ENCODE measurements at places on chromosomes 2 and 18.
A peak's percentile ranks its signal among the peaks of the same experiment; 100 is the strongest.

- DNase-seq = peak; percentile 45
Observed at GRCh38 chr2:120014226-120014980, 1.5 kb downstream of the EPB41L5 start.

DNA sequence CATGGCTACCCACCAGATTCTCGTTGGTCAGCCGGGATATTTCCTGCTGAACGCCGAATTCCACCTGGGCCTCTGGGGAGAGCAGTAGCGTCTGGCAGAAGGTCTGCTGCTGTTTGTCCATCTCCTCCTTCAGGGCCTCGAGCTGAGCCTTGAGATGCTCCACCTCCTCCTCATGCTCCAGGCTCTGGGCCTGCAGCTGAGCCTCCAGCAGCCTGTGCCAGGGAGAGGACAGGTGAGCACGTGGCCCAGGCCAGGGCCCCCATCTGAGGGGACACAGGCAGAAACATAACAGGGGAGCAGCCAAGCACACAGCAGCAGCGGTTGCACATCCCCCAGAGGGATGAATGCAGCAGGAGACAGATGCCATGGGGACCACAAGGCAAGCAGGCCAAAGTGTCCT is 40.1 kb upstream of the ACAA2 start:
- no peak for DNase-seq

- DNase-seq = no peak
Observed at GRCh38 chr18:33020877-33021276, 248.1 kb upstream of the KLHL14 start.

- DNase-seq = no peak
Observed at GRCh38 chr2:150624001-150624401, 136.5 kb upstream of the RND3 start.

DNA sequence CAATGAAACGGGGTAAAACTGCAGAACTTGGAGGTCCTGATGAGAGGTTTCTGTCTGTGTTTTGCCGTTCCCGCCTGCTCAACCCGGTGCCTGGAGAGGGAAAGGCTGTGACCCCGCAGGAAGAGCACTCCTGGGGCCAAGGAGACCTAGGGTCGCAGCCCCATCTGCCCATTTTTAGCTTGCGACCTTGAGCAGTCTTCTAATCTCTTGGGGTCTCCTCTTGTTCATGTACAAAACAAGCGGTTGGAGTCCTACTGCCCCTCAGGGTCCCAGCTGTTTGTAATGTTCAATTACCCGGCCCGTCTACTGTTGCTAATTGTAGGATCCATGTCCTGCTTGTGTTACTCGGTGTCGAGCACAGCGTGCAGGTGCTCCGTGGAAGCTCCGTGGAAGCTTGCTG is 104.5 kb downstream of the PTGR3 start:
- no peak for DNase-seq

- no peak for DNase-seq
Observed at GRCh38 chr2:109304731-109305470, 175.9 kb downstream of the SH3RF3 start.

DNA sequence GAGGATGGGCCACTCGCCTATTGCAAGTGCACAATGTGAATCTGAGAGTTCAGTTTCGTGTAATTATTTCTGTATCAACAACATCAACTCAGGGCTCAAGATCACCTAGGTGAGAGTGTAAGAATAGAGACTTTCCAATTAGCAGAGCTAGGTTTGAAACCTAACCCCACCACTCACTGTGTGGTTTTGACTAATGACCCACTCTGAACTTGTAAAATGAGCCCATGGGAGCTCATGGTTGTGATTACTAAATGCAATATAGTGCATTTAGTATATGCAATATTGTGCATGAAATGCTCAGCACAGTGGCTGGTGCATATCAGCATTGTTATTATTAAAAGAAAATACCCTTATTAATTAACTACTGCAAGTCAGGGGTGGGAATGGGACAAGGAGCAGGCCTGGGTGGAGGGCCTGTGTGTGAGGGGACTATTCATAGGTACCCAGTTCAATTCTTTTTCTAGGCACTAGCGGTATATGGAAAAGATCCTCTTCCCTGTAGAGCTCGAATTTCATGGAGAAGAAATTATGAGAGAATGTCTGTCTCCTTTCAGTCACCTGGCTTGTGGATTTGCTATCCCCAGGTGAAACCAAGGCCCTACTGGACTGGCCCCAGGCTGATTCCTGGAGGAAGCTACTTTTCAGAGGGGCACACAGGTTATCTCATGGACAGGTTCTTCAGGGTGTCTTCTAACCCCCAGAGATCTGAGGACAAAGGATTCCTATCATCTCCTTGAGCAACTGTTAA is 169.5 kb downstream of the GFPT1 start:
- no peak for DNase-seq

- DNase-seq = peak; percentile 61
Observed at GRCh38 chr2:128320906-128321771, 2.5 kb upstream of the HS6ST1 start.

DNA sequence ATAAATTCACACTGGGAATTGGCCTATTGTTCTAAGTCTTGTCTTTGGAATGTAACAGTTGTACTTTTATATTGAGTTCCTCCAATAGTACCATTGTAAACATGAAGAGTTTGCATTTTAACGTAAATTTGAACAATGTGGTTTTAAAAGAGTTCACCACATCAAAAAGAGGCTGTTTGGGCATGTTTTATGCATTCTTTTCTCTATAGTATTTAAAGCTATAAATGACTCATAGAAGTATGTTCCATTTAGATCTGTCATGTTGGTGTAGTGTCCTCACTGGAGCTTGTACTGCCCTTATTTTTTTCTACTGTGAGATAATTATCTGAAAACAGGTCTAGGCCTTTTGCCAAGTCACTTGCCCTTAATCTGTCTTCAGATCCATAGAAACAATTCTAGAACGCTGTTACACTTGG is 141.9 kb downstream of the RHBDD1 start:
- peak; percentile 63 for DNase-seq

DNA sequence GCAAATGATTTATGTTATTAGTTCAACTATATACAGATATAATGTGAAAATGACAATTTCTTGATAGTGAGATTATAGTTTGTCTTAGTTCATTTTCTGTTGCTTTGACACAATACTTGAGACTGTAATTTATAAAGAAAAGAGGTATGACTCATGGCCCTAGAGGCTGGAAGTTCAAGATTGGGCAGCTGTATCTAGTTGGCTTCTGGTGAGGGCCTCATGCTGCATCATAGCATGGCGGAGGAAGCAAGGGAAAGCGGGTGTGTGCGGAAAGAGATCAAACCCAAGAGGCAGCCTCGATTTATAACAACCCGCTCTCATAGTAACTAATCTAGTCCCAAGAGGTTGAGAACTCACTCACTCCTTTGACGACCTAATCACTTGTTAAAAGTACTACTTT is 11.4 kb downstream of the PLEKHA3 start:
- no peak for DNase-seq

DNA sequence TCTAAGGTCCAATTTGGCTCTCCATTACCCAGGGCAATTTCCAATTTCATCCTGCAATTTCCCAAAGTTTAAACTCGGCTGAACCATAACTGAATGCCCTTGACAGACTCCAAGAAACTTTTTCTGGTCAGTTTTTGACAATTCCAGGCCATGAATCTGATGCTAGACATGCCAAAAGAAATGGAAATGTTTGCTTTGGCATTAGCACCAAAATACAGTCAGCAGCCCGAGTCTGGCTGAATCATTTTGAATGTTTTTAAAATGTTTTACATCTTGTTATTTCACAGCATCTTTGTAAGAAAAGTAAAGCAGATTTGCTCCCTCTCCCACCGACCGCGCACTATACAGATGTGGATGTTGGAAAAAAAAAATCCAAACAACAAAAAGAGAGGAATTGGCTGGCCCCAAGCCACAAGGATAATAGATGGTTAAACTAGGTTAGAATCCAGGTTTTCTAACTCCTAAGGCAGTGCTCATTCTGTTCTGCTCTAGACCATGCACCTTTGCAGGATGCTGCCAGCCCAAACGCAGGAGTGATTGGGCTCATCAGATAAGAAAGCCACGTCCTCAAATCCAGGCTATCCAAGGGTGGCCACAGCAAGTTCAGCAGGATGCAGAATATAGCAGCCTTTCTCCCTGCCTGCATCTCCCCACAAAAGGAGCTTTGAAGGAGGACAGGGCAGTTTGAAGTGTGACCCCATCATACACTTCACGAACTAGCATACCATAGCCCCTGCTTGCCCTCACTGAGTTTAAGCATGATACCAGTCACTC is 167.5 kb downstream of the ALK start:
- no peak for DNase-seq

- no peak for DNase-seq
Observed at GRCh38 chr2:233426619-233427342, 72.5 kb downstream of the DGKD start.

GRCh38 chr2:122251158-122251557 is 495.7 kb downstream of the TSN start:
- no peak for DNase-seq

- DNase-seq = peak; percentile 35
Observed at GRCh38 chr2:138708682-138709241, 71.4 kb downstream of the NXPH2 start.

- no peak for DNase-seq
Observed at GRCh38 chr2:240384711-240385450, 50.6 kb upstream of the GPC1 start.

GRCh38 chr2:14756122-14756541 is 123.6 kb downstream of the LRATD1 start:
- DNase-seq = no peak

DNA sequence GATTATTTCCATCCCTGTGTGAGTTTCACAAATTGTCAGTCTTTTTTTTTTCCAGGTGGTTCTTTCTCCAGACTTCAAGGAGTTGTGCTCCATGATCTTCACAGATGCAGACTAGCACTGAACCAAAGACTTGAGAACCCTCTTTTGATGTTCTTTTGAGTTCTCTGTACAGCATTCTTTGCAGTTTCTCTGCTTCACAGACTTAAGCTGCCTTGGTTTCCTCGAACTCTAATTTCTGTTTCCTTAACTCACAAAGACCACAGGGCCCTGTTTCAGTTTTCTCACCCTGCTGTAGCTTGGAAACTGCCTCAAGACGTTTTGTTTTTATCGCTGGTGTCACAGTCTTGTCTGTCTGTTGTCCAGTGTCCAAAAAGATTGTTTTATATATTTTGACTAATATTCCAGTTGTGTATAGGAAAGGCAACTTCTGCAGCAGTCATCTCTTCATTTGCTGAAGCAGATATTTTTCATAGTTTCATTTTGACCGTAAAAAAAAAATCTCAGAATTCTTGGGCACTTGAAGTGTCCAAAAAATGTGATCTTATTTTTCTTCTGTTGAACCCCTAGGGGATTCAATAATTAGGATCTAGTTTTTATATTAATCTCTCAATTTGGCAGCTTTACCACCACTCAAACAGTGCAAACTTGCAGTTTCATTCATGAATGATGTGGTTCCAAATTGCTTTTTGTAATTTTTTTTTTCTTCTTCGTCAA is 97.0 kb upstream of the MC4R start:
- DNase-seq = no peak

DNA sequence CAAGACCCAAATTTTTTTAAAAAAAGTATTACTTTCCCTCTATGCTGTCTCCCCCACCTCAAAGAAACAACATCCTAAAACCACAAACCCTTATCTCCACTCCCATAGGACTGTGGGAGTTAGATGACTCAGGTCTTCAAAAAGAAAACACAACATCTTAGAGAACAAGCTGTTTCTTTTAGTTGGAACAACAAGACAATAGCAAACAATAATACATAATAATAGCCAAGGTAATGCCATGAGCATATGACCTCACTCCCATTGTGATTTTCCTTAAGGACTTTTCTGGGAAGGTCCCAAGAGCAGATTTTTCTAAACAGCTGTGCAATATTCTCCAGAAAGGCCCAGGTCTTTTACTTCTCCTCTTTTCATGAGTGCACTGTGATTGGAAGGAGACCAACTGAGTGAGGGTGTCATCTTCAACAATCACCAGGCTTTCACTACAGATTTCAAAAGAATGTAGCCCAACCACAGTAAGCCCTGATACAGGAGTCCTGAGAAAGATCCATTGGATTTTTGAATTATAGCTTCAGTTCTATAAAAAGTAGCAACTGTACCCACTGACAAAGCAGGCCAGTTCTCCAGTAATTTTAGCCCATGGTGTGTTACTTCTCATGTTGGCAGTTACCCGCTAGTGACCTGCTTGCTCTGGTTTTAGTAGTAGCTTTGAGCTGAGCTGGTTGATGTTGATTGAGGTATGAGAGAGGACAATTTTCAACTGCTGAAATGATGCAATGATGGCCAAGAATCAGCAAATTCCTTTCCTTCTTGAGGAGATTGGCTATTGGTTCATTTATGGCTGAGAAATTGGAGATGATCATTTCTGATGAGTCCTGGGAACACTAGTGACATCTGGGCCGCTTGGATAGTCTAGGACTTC is 144.5 kb upstream of the TCF4 start:
- no peak for DNase-seq

DNA sequence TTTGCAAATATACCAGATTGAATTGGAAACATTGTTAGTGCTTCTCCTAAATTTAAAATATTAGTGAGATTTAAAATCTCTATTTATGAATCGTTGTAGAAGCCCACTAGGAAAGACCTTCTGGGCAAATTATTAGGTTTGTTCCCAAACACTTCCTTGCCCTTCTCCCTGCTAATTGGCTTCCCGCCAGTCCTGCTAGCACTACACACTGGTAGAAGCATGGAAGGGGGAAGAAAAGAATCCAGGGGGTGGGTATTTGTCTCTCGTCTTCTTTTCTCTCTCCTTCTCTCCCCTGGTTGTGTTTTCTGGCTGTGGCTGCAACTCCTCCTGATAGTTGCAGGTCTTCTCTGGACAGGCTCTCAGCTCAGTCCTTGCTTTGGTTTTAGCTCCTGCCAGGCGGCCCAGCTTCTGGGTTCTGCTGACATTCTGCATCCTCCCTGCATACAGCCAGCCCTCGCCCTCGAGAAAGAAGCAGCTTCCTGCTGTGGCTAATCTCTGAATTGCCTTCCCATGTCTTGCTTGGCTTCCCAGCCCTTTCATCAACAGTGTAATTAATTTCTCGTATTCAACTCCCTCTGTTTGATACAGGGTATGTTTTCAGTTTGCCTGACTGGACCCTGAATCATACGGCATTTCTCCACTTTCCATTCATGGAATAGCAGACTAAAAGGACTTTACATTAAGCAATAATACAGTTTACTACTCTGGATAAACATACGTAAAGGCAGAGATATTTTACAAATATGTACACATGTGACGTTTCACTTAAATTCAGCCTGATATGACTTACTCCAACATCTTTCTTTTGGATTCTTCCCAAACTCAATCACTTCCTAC is 6.9 kb upstream of the PARD3B start:
- DNase-seq = peak; percentile 73

DNA sequence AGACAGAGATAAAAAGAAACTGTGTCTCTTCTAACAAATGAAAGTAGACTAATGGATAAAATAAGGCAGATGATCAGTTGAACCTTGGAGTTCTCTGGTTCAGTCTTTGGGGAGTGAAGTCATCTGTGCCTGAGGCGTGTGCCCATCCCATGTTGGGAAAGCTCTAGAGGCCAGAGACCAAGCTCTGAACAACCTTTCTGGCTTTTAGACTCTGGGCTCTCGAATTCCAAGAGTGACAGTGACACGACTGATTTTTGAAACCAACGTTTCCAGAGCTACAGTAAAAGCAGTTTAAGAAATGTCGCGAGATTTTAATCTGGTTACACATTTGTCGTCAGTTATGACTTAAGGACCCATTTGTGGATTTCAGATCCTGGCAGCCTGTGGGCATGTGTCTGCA is 83.7 kb upstream of the APCDD1 start:
- no peak for DNase-seq
